ENCODE measurements at places on chromosomes 2 and 18. TPM values are rescaled to one million over a fixed set of nuclear protein-coding genes. Genes with fewer than 3 reads are reported as not detected.

Gene CD302
- total RNA-seq: 23.0 TPM

Gene SPP2
- not detected for total RNA-seq

- no peak for DNase-seq
Observed at GRCh38 chr2:60442608-60443007, 110.8 kb downstream of the BCL11A start.

- DNase-seq: peak; percentile 68
Observed at GRCh38 chr18:23106575-23106974, 28.7 kb upstream of the CABLES1 start.

DNA sequence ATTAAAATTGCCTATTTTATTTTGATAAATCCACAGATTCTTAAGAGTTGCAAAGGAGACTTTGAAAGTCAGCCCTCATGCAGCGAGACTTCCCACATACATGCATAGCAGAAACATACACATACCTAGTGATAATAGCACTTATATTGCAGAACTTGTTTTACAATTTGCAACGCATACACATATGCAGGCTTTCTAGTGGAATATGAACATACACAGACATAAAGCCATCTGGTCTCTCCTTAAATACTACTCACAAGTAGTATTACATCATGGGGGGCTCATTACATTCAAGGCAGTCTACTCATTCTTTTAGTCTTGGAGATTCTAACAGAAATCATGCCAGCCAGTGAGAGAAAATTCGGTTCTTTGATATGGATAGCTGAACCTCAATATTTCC, 295.1 kb upstream of the RND3 start:
- no peak for DNase-seq

GRCh38 chr18:57889841-57890240, 86.7 kb upstream of the ATP8B1 start:
- no peak for DNase-seq

Measured in fibroblast of the aortic adventitia (primary cell).